Astrocyte of the hippocampus (primary cell): ENCODE measurements at places on chromosomes 3 and 15.

DNA sequence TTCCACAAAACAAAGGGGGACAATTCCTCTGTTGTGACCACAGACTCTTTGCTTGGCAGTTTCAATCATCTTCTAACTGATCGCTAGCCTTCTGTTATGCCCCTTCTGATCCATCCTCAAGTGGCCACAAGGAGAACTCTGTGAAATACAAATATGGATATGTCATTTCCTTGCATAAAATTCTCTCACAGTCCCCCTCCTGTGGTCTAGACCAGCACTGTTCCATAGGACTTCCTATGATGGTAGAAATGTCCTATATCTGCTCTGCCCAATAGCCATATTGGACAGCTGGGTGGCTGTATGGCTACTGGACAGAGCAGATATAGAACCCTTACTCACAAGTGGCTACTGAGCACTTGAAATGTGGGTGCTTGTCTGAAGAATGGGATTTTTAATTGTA lies 25.9 kb upstream of the SNRK start:
- DNase-seq = no peak

GRCh38 chr3:22284559-22284958 lies 533.5 kb upstream of the ZNF385D start:
- DNase-seq = peak; percentile 21

DNA sequence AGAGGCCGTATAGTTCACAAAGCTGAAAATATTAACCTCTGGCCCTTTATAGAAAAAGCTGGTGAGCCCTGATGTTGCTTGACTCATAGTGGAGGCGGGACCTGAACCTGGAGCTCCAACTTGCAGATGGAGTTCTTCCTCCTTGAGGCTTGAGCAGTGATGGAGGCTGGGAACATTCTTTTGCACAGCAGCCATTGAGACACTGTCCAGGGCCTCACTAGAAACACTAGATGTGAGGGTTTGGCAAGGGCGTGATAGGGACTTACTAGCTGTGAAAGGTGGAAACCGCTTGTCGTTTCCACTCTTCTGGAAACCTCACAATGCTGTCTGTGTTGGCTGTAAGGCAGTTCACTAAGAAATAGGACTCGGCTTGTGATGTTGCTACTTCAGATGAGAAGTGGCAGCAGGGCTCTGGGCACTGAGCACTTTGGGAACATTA lies 12.5 kb downstream of the SMAD6 start:
- no peak for DNase-seq

DNA sequence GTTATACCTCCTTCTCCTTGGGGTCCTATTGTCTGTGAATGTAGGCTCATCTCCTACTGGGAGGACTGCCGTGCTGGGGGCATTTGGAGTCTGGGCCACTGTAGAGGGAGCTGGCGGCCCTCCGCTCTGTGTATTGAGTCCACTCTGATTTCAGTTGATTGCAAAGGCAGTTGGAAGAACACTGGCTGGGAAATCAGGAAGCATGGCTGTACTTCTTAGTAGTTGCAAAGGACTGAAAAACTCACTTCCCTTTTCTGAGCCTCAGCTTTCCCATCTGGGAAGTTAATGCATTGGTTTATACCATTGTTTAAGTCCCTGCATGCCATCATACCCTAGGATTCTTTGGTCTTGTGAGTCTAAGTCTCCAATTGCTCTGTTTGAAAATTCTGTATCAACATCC lies 46.7 kb downstream of the TMED3 start:
- no peak for DNase-seq

DNA sequence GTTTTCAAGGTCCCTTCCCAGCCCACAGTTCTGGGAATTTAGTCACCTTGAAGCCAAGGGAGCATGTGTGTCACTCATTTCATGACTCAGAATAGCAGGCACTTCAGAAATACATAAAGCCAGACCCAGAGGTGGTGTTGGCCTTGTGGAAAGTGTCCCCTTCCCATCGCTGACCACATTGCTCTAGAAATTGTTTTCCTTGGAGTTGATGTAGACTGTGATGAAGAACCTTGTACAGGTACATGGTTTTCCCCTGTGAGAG lies 158.8 kb downstream of the SLCO3A1 start:
- DNase-seq = no peak

- DNase-seq = peak; percentile 71
Measured at GRCh38 chr15:64856429-64857145, 14.9 kb downstream of the PLEKHO2 start.

DNA sequence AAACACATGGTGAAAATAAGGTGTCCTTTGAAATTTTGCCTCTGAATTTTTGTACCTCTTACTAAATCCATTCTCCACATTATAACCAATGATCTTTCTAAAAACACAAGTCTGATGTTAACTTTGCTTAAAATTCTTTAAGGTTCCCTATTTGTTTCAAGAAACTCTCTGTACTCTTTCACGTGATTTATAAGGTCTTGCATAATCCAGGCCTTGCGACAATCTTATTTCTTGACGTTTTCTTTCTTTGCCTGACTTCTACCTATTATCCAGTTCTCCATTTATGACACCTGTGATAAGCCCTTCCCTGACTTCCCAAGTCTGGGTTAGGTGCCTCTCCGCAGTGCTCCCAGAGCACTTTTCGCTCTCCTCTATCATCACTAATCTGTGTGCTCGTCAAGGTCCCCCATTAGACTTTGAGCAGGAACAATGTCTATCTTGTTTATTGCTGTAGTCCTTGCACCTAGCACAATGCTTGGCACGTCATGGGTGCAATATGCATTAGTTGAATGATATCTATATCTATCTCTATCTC lies 24.3 kb upstream of the KPNA1 start:
- no peak for DNase-seq

GRCh38 chr15:68610825-68611224 lies 32.0 kb downstream of the CORO2B start:
- peak; percentile 48 for DNase-seq

DNA sequence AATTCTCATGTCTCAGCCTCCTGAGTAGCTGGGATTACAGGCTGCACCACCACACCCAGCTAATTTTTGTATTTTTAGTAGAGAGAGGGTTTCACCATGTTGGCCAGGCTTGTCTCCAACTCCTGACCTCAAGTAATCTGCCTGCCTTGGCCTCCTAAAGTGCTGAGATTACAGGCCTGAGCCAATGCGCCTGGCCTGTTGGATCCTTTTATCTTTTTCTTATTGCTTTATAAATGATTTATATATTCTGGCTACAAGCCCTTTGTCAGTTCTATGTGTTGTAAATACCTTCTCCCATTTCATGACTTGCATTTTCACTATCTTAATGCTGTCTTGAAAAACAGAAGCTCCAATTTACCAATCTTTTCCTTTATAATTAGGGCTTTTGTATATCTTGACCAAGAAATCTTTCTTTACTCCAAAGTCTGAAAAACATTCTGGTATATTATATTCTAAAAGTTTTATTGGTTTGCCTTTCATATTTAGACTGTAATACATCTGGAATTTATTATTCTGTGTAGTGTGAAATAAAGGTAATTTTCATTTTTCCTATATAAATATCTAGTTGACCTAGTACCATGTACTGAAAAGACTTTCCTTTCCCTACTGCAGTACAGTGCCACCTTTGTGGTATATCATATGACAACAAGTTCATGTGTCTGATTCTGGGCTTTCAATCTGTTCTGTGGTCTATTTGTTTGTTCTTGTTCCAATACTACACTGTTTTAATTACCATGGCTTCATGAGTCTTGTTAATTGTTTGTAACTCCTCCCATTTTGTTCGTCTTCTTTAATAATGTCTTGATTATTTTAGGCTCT lies 52.9 kb upstream of the RNU6-1 start:
- DNase-seq = no peak

DNA sequence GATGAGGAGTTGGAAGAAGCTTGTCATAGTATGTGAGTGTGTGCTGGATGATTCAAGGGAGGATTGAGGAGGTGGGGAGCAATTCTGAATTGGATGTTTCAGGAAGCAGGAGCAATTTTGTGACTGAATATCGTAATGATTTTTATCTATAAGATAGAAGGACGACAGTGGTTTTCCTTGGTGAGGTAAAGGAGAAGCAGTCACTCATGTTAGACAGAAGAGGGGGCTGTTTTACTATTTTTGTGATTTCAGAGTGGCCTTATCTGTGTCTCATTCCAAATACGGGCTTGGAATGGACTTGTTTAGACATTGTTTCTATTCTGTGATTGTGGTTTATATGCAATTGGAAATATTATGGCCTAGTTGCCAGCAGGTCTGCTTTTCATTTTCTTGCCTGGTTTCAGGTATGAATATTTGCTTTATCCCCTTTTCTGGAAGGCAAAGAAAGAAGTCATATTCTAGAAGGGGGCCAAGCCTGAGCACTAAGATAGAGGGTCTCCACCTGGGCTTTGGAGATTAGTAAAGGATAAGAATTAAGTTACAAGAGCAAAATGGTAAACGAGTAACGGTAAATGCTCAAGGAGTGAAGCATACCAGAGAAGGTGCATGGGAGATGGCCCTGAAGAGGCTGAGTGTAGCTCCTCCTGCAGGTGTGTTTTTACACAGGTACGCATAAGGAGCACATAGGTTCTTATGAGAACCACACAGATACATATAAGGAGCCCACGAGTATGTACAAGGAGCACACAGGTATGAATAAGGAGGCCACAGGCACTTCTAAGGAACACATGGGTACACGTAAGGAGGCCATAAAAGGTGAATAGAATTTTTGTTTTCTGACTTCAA lies 124.6 kb upstream of the KCNAB1 start:
- DNase-seq = peak; percentile 56

DNA sequence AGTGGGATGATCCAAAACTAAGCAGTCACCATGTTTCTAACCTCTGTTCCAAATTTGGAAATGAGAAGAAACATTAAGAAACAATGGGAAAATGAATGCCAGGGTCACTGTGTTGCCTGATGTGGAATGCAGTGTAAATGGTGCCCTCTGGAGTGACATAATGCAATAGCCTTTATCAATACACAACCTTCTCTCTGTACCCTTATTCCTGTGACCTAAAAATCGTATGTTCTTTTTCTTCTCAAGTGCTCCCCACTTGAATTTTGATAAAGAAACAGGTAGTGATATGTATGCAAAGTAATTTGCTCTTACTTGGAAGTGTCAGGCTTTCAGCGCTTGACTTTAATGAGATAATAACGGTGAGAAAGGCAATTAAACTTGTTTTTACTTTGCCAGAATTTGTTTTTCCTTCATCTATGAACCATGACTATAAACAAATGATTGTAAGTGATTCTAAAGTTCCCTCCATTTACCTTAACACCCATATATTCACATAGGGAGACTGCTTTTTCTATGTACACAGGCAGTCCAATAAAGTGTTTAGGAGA lies 145.8 kb upstream of the THRB start:
- peak; percentile 50 for DNase-seq

DNA sequence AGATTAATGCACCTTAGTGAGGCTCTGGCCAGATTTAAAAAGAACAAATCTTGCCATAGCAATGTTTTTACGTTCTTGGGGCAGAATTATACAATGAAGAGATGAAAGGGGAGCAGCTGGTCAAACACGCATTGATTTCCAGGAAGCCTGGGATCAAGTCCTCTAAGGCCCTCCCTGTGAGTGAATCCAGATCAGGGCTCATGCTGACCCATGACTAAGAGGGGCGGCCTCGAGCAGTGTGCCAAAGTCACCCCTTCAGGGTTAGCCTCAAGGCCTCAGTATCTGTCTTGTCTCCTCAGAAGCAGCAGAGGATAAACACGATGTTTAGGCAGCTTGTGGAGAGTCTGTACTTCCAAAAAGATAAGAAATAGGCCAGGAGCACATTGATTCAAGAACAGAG lies 9.3 kb upstream of the RBP1 start:
- no peak for DNase-seq

GRCh38 chr15:66912441-66912840 lies 153.0 kb upstream of the SMAD3 start:
- DNase-seq = no peak

GRCh38 chr15:59274126-59274970 lies 67.7 kb downstream of the LDHAL6B start:
- DNase-seq = peak; percentile 83

DNA sequence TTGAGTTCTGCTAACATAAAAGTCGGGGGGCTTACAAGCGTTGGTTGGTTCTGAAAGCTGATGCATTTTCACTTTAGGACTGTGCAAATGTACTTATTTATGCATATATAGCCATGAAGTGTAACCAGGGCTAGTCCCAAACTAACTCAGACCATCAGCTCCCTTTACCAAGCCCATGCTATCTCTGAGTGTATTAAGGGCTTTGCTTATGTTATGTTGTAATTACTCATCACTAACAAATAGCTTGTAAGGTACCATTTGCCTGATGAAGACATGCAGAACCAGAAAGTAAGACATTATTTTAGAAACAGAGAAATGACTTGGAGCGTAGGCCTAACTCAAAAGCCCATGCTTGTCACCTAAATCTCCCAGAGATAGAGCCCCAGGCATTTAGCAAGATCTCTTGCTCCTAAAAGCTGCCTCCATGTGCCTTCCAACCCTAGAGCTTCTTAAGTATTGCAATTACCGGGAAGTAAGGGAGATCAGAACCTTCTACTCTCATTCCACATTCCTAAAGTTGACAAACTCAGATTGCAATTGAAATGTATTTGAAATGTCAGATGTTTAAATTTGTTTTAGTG lies 362.9 kb upstream of the RBMS3 start:
- no peak for DNase-seq

- DNase-seq = no peak
Measured at GRCh38 chr3:30112411-30112810, 494.0 kb upstream of the TGFBR2 start.

DNA sequence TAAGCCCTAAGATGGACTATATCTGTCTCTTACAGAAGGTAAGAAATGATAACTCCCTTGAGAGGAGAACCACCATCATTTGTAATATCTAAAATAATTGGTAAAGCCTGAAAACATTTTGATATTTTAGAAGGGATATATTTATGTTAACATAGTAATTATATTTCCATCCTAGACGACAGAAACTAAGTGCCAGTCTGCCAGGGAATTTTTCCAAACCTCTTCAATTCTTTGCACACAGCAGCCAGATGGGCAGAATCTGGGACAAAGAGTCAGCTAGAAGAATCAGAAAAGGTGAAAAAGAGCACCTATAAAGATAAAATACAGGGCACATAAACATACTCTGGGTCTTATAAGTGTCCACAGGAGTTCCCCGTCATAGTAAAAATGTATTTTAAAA lies 70.0 kb upstream of the CBLB start:
- DNase-seq = no peak

- no peak for DNase-seq
Measured at GRCh38 chr15:27481768-27482167, 510.8 kb downstream of the GABRG3 start.

GRCh38 chr3:77667901-77668300 lies 628.0 kb downstream of the ROBO2 start:
- DNase-seq = no peak

GRCh38 chr3:162540421-162540820 lies 1043.8 kb downstream of the OTOL1 start:
- DNase-seq = no peak

GRCh38 chr3:33775363-33775762 lies 23.1 kb upstream of the PDCD6IP start:
- no peak for DNase-seq

DNA sequence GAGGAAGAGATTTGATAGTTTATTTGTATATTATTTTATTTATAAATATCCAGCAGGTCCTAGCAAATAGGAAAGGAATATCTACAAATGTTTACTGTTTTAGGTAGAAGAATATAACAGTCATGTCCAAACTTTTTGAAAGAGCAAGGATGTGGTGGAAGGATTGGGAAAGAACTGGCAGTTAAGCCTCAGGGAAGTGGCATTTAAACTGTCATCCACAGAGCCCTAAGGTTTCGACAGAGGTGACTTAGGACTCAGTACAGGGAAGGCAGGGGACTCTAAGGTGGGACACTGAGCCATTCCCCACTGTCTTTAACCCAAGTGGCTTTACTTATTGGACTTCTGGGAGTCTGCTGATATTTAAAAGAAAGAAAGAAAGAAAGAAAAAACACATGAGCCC lies 11.8 kb upstream of the TMEM87A start:
- DNase-seq = no peak

GRCh38 chr15:71889385-71889784 lies 79.0 kb downstream of the NR2E3 start:
- DNase-seq = no peak

- DNase-seq = no peak
Measured at GRCh38 chr3:66665021-66665695, 164.3 kb upstream of the LRIG1 start.
